ENCODE measurements at places on chromosomes 13 and 19.

DNA sequence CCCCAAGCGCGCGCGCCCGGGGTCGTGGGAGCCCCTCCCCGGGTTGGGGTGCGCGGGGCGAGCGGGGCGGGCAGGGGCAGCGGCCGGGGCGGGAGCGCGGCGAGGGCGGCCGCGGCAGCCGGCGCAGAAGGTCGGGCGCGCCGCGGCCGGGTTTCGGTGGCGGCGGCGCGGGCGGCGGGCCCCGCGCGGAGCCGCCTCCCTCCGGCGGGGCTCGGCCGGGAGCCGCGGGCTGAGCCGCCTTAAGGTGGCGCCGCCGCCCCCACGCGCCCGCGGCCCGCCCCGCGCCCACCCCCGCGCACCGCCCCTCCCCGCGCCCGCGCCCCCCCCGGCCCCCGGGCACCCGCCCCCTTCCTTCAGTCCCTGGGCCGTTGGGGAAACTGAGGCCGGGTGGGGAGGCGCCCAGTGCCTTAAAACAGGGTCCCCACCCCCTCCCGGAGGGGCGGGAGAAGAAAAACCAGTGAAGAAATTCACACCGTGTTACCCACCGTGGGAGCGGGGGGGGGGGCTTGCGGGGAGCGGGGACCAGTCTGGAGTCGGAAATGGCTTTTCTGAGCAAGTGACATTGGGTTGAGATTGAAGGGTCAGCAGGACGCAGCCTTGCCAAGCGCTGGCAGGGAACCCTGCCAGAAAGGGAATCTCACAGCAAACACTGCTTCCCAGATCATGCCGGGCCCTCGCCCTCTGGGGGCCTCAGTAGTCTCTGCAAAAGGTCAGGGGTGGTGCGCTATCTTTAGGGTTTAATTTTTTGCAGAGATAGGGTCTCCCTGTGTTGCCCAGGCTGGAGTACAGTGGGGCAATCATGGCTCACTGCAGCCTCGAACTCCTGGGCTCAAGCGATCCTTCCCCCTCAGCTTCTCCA, at the start of gene TLE2:
TSS of gene TLE2 (minus strand) at position 216 of the 859 bp plus-strand sequence. CDS start 376 bp downstream, outside the sequence.
- DNase-seq = no peak

GRCh38 chr13:58144616-58145015, 513.1 kb downstream of the PCDH17 start:
- no peak for DNase-seq

DNA sequence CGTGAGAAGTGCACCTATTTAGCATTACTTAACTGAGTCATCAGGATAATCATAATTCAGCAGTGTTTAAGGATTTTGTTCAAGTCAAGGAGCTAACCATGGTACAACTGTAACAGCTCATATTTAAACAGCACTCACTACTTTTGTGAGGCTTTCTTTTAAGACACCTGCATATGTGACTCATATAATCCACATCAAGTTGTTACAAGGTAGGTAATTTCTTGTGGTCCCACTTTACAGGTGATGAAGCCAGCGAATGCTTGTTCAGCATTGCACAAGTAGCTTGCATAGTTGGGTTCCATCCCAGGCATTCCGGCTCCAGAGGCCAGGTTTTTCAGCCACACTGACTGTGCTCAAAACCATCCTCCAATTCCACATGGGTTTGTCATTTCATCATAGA, 569.2 kb downstream of the MYO16 start:
- DNase-seq = no peak

- DNase-seq = no peak
Observed at GRCh38 chr19:15252398-15253018, 20.3 kb upstream of the EPHX3 start.

DNA sequence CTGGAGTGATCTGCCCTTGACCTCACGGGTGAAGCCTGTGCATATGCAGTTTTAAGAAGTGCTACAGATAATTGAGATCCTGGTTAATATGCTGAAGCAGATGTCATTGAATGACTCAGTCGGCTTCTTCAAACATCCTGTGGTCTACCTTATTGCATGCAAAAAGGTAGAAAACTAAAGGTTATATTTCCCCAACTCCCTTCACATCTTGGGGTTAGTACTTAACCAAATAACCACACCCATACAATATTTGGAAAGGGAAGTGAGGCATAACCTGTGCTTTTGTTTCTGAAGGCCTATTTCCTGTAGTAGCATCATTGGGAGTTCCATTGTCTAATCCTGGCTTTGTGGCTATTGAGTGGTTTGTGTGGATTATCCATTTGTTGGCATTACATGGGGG, 58.3 kb downstream of the RAP2A start:
- no peak for DNase-seq

- DNase-seq = no peak
Observed at GRCh38 chr13:31225998-31226675, 26.4 kb downstream of the B3GLCT start.

DNA sequence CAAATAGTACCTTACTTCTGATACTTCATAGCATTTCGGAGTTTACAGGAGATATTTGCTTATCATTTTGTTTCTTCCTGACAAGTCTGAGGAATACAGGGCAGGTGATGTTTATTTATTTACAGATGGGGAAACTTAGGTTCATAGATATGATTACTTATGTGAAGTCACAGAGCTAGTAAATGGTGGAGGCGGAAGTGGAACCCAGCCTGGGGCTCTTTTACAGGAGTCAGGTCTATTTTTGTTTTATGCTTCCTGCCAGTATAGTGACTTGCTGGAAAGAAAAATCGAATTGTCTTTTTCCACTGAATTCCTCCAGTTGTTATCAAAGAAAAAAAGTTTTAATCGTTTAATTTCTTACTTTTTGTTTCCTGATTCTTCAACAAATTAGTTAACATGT, 66.5 kb downstream of the DGKH start:
- no peak for DNase-seq

DNA sequence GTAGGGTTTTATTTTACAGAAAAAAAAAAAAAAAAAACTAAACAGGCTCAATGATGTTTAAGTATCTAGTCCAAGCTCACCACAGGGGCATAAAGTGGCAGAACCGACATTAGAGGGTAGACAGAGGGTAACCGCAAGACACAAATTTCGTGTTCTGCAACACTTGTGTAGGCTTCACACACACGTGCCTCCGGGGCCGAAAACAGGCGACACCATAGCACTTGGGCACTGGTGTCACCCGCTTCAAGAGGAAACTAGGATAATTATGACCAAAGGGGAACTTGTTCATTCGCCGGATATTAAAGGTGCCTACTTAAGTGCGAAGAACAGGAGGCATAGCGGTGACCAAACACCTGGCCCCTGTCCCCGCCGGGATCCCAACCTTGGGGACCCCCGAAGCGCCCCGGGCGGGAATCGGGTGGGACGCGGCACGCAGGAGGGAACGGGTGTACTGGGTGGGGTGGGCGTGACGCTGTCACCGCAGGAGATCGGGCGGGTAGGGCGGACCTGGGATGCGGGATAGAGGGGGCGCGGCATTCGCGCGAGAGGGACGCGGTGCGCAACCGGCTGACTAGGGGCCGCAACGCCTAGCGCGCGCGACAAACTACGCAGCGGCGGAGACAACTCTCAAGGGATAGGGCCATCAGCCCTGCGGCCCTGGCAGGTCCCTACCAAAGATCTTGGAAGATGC, 558 bp downstream of the MZT1 start:
- DNase-seq = peak; percentile 58

GRCh38 chr19:49390929-49391359, 2.9 kb downstream of the KASH5 start:
- no peak for DNase-seq

DNA sequence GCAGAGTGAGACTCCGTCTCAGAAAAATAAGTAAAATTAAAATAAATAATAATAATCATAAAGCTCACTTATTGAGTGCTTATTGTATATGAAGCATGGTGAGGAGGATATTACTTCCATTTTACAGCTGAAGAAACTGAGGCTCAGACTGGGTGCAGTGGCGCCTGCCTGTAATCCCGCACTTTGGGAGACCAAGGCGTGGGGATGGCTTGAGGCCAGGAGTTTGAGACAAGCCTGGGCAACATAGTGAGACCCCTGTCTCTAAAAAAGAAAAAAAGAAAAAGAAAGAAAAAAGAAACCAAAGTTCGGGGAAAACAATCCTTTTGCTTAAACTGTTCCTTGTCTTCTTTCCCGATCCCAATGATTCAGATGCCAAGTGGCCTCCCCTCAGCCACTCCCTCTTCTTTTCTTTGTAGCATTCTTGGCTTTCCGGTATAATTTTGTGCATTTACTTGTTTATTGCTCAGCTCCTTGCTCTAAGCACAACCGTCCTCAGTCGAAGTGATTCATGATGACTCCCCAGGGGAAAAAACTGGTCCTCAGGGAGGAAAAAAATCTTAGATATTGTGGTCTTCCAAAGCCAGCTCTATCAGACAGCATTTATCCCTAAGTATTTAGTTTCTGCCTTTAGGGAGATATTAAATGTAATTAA, 965 bp upstream of the EIF3G start:
- DNase-seq = peak; percentile 36

- no peak for DNase-seq
Observed at GRCh38 chr13:59891053-59891452, 272.7 kb downstream of the DIAPH3 start.

- DNase-seq = no peak
Observed at GRCh38 chr19:2358548-2359173, 1.4 kb upstream of the TMPRSS9 start.

DNA sequence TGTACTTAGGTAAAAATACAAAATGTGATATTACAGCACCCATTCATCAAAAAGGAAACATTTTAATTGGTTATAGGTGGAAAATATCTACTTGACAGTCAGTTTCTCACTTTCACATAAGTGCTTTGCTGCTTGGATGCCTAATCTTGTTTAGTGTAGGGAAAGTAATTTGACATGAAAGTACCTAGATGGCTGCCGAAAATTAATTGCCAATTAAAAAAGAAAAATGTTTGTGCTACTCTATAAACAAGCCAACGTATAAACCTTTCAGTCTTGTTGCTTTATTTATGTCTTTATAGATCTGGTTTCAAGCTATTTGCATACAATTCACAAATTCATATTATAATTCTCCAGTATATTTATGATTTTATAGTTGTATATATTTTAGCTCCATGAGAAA, 729.9 kb downstream of the DACH1 start:
- DNase-seq = no peak

- DNase-seq = no peak
Observed at GRCh38 chr13:46077265-46077664, 24.7 kb upstream of the ZC3H13 start.
